ENCODE measurements at places on chromosomes 3 and 15.

GRCh38 chr3:31848911-31849310 lies 132.2 kb downstream of the OSBPL10 start:
- peak; percentile 61 for DNase-seq

GRCh38 chr3:29758434-29759322 lies 477.8 kb downstream of the RBMS3 start:
- DNase-seq, result no peak

- DNase-seq, result peak; percentile 33
These were observed 161.2 kb downstream of the FRMD5 start for GRCh38 chr15:44033894-44034293.

- no peak for DNase-seq
These were observed 357.8 kb downstream of the VPS13C start for GRCh38 chr15:61702224-61703020.

DNA sequence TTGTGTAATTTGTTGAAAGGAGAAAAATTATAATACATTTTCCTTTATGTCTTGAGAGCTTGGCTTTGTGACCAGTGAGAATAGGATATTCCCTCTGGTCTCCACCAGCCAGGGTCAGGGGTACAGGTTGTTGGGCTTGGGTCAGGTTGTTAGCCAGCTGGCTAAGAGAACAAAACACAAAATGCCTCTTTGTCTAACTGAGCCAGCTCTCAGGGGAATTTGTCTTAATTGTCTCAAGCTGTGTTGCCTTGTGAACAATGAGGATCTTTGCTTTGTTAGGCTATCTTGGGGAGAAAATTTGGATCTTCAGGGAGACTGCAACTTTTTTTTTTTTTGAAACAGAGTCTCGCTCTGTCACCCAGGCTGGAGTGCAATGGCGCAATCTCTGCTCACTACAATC lies 17.7 kb upstream of the GK5 start:
- DNase-seq, result peak; percentile 41

GRCh38 chr3:123636431-123636841 lies 51.6 kb upstream of the HACD2 start:
- no peak for DNase-seq

GRCh38 chr15:47887241-47887800 lies 170.0 kb downstream of the SEMA6D start:
- no peak for DNase-seq

DNA sequence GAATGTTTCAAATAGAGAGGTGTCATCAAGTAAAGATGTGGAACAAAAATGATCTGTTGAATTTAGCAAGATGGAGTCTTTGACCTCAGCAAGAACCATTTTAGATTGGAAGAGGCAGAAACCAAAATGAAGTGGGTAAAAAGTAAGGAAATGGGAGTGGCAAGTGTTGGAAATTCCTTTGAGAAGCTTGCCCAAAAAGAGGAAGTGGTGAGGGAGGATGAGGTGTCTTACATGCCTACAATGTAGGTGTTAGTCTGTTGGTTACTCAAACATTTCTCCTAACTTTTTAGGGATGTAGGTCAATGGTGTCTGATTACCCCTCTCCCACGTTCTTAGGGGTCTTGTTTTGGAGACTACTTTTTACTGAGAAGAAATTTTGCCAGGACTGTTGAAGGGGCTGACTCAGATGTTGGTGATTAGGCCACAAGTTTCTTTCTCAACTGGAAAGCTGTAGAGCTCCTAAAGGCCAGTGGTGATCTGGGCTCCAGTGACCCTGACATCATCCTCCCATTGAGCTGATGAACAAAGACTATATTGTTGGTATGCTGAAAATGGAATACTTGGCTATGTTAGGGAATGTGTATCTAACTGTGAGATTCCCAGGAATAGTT lies 5.1 kb downstream of the PPP2R3A start:
- peak; percentile 86 for DNase-seq

GRCh38 chr3:177811835-177812234 lies 614.6 kb upstream of the TBL1XR1 start:
- DNase-seq, result no peak
